ENCODE measurements at places on chromosomes 6 and 20.

DNA sequence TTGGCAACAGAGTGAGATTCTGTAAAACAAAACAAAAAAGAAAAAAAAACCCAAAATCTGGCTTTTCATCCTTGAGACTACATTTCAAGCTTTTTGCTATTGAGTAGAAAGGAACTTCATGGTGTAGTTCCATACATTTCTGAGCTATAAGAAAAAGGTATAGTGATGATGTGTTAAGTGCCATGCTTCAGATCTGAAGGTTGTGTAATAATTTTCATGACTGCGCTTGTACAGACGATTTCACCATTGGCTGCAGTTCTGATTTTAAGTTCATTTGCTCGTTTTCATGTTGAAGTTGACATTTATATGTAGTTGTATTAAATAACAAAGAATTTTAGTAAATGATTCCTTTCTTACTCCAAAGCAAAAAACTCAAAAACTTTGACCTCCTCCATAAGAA lies 247.6 kb downstream of the ARID1B start:
- DNase-seq = no peak

GRCh38 chr6:170460641-170461040 lies 92.5 kb downstream of the PSMB1 start:
- no peak for DNase-seq

DNA sequence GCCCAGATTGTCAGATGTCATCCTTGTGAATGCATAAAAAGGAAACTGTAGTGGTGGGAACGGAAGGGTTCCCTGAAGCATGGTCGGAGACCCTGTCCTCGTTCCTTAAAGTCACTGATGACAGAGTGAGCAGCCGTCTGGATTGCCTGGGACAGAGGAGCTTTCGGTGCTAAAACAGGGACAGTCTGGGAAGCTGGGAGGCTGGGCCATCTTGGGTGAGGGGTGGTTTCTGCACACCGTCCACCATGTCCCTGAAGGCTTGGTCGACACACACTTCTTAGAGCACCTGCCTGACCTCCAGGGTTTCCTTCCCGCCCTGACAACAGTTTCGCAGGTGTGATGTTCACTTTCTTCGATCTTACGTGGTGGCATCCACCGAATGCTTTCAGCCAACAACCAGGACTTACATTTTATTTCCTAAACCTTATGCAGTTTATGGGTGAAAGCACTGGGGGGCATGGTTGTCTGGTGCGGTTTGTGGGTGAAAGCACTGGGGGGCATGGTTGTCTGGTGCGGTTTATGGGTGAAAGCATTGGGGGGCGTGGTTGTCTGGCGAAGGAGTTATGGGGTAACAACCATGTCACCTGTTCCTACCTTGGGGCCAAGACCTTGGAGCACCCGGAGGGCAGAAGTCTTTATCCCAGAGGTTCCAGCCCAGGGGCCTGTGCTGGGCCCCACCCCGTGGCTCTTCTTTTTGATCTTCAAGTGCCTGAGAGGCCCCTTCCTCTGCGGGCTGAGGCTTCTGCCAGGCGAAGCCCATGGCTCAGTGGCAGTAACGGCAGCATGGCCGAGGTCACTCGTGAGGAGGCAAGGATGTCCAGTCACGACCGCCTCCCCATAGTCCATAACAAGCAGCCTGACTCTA lies 81.7 kb upstream of the FRMD1 start:
- DNase-seq = no peak

DNA sequence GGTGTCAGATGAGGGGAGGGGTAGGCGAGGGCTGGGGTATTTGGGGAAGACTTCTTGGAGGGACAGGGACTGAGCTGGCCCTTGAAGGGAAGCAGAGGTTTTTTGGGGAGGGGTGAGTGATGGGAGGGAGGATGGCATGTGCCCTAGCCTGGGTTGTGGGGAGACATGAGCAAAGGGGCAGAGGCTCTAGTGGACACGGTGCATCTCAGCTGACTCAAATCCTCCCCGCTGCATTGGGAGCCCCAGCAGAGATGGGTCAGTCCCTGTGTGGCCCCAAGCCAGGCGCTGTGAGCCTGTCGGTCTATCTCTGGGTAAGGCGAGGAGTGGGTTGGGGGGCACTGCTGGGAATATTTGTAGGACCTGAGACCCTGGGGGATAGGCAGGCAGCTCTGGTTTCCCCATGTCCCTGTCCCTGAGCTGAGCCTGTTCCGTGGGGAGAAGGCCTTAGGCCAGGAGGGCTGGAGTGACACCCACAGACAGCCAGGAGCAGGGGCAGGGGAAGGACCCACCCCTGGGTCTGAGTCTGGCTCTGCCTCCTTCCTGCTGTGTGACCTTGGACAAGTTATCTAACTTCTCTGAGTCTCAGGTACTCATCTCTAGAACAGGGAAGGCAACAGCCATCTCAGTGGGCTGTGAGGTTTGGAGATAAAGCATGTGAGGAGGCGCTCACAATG lies 36.0 kb downstream of the SPDEF start:
- DNase-seq = no peak

- peak; percentile 46 for DNase-seq
Measured at GRCh38 chr20:51766994-51767866, 960 bp downstream of the ATP9A start.

DNA sequence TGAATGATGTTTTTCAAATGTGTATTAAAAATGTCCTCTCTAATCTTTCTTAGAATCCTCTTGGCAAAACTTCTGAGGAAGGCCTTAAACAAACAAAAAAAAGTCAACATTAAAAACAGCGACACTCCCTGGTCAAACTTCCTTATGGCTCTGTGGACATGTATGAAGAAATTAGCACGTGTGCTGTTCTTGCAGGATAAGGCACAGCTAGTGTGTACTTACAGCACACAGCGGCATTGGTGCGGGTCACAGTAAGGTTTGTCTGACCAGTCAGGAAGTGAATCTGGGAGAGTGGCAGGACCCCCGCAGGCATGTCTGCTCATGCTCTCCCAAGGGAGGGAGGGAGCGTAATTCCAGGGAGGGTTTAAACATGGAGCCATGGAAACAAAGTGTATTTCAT lies 38.8 kb downstream of the SLC22A1 start:
- no peak for DNase-seq

GRCh38 chr6:52909531-52909930 lies at the start of gene GSTA3:
Gene GSTA3 (minus strand): TSS chr6:52909698. CDS start chr6:52905834, 3,864 bp downstream.
- DNase-seq = no peak

- DNase-seq = no peak
Measured at GRCh38 chr20:4127344-4127743, 112.0 kb upstream of the RNF24 start.

GRCh38 chr6:108294297-108294726 lies 542 bp upstream of the AFG1L start:
- DNase-seq = no peak

DNA sequence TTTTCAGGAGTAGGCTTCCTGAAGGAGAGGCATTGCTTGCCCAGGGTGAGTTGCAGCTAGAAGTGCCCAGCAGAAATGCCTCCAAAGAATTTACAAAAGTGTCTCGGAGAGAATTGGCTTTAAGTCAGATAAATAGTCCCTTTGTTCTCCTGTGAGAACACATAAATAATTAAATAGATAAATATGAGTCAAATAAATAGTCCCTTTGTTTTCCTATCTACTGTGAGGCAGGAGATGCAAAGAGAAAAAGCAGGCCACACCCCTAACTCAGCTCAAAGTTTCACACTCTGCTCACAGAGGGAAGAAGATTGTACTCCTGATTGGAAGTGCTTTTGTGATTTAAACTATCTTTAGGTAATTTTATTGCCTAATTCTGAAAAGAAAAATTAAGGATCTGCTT lies 180.7 kb upstream of the PRSS16 start:
- DNase-seq = no peak

DNA sequence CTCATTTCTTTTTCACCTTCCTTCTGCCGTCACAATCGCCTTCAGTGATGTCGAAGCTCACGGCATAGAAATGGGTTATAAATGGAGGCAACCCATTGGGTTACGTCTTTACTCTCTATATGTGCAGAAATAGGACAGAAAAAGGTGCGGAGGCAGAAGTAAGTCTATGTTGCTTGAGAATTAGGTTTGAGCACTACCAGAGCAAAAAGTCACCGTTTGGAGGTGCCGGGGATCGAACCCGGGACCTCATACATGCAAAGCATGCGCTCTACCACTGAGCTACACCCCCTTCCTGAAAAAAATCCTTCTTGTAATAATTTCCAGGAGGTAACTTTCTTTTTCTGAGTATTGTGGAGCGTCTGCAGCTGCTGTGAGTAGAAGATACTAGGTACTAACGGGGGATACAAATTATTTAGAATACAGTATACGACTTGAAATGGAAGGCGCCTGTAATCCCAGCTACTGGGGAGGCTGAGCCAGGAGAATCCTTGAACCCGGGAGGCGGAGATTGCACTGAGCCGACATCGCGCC lies 134.2 kb downstream of the TRIM27 start:
- DNase-seq = peak; percentile 28

DNA sequence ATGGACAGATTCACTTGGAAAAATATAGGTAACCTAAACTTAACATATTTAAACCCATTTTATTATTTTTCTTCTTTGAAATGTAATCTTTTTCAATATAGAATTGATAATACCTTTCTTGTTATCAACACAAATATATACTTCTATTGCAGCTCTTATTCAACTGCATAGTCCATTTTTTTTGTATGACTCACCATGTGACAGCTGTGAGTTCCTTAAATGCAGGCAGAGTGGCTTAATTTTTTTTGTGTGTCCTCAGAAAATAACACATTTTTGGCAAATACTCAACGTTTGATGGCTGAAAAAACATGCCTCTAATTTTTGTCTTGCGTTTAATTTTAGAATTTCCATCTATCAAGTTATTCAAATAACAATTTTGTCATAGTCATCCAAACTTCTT lies 454.8 kb downstream of the PHF3 start:
- DNase-seq = no peak

- DNase-seq = no peak
Measured at GRCh38 chr6:104431096-104431495, 428.6 kb downstream of the HACE1 start.

GRCh38 chr20:10271494-10272219 lies 53.0 kb downstream of the SNAP25 start:
- DNase-seq = no peak

DNA sequence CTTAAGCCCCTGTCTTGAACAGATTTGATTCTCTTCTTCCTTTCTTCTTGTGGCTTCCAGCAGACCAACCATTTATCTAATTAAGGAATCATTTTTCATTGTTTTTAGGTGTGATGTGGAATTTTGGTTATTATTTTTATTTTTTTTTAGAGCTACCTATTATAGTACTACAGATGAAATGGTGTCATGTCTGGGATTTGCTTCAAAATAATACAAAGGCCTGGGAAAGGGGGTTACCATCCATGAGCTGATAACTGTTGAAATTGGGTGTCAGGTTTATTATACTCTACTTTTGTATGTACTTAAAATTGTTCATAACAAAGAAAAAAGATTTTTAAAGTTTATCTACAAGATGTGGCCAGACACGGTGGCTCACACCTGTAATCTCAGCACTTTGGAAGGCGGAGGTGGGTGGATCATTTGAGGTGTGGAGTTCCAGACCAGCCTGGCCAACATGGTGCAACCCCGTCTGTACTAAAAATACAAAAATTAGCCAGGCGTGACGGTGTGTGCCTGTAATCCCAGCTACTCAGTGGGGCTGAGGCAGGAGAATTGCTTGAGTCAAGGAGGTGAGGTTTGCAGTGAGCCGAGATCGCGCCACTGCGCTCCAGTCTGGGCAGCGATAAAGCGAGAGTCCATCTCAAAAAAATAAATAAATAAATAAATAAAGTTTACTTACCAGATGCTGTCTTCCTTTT lies 561 bp downstream of the IL22RA2 start:
- no peak for DNase-seq

GRCh38 chr6:64874776-64875175 lies 832.2 kb downstream of the EYS start:
- no peak for DNase-seq

DNA sequence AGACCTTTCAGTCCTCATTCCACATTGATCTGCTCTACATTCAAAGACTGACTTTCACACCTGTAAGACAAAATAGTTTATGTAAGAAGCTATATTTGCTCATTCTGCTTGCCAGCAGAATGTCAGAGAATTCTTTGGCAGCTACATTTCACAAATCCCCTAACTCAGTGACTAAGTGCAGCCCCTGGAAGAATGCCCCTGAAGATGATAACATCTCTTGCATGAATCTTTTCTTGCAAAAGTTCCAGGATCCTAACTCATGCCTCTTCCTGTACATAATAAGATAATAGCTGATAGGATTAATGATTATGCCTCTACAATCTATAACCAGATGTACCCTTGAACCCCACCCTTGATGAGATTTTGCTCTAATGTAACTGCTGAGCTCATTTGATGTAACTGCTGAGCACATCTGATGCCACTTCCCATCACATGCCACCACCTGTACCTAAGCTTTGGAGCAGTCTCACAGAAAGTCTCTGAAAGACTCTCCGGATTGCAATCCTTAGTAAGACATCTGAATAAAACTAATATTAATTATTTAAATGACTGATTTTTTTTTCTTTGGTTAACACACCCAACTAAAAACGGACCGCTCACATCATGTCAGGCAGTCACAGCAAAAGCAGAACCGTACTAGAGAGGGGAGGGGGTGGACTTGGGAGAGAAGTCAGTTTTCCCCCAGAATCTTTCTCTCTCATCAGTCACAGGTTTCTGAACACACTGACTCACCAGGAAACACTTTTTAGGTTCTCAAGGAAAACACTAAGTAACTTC lies 684 bp upstream of the DNAH8 start:
- no peak for DNase-seq

- no peak for DNase-seq
Measured at GRCh38 chr6:7489376-7489775, 52.1 kb upstream of the DSP start.

Measured in hepatic stellate cell (primary cell).